ENCODE measurements at places on chromosomes 6 and 20. TPM values are rescaled to one million over a fixed set of nuclear protein-coding genes. Genes with fewer than 3 reads are reported as not detected.

DNA sequence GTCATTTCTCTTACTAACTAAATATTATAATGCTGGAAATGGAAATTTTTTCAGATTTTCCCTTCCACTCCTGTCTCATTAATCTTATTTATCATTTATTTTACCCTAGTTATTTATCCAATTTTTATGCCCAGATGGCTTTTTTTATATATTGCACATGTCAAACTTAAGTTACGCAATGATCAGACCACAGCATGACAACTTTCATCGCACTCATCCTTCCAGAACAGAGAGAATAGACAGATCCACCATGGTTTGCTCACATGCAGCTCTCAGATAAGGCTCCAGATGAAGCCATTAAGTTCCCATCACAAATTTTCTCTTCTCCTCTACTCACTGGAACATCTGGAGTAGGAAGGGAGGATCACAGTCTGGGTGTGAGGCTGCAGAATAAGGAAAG lies 48.7 kb downstream of the MAP7 start:
- no peak for DNase-seq

DNA sequence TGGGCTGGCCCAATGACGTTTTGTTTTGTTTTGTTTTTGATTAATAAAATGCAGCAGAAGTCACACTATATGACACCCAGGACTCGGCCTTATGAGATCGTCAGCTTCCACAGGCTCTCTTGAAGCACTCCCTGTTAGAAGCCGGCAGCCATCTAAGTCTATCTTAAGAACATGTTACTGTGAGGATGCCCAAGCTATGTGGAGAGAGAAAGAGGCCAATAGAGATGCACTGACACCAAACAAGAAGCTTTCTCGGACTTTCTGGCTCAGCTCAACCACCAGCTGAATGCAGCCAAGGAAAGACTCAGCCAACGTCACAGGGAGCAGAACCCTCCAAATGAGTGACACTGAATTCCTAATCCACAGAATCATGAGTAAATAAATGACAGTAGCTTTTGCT lies 14.0 kb downstream of the SGK1 start:
- no peak for DNase-seq

The COL20A1 gene
- 2.0 TPM for total RNA-seq

The PPP1R14C gene
- 18.3 TPM for total RNA-seq

GRCh38 chr6:68024570-68025269 lies 610.4 kb upstream of the ADGRB3 start:
- no peak for DNase-seq

- peak; percentile 19 for DNase-seq
These were observed 8.1 kb upstream of the TSPYL1 start for GRCh38 chr6:116287689-116288282.

- no peak for DNase-seq
These were observed 1.0 kb downstream of the FILIP1 start for GRCh38 chr6:75492386-75493153.

DNA sequence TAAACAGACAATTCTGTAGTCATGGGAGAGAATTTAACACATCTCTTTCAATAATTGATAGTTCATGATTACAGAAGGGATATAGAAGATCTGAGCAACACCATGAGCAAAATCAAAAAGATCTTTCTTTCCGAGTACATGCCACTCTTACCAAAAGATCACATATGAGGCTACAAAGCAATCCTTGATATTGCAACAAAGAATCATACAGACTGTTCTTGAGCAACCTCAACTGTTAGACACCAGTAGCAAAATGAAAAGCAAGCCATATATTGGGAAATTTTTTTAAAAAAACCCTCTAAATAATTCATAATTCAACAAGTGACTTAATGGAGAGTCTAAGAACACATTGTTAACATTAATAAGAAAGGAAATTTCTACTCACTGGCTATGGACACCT lies 3.6 kb upstream of the CD83 start:
- no peak for DNase-seq

GRCh38 chr6:87196275-87196842 lies 41.0 kb downstream of the ZNF292 start:
- no peak for DNase-seq

- DNase-seq: no peak
These were observed 182.0 kb downstream of the PHACTR1 start for GRCh38 chr6:12898603-12899002.

DNA sequence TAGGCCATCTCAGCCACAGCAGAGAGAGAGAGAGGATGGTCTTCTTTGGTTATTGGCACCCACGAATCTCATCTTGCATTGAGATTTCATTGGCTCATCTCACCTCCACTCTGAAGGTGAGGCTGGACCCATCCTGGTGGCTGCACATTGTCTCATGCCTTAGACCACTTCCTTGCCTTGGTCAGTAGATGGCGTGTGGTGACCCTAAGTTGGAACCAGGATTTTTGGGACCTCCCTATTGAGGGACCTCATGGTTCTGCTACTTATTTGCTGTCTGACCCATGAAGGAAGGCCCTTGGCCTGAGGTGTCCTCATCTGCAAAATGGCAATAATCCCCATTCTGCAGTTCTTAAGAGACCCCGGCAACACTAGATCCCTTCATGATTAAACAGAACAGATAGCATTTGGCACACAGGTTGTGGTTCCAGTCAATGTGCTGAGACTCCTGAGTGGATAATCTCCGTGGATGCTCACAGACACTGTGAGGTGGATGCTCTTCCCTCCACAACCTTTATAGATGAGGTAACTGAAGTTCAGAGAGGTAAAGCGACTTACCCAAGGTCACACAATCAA lies 21.5 kb upstream of the AAR2 start:
- no peak for DNase-seq

- no peak for DNase-seq
These were observed 21.5 kb upstream of the ARHGAP18 start for GRCh38 chr6:129731428-129731827.

DNA sequence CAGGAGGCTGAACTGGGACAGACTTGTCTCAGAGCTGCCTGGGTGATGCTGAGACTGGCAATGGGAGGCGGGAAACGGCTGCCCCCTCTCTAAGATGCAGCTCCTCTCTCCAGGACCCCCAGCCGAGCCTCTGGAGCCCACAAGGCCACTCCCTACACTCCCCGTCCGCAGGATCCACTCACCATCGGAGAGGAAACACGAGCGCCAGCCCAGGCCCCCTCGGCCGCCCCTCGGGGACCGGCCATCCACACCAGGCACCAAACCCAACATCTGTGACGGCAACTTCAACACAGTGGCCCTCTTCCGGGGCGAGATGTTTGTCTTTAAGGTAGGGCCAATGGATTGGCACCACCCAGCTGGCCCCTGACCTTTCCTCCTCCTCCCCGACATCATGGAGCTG lies 10.8 kb downstream of the MMP24OS start:
- DNase-seq: no peak

DNA sequence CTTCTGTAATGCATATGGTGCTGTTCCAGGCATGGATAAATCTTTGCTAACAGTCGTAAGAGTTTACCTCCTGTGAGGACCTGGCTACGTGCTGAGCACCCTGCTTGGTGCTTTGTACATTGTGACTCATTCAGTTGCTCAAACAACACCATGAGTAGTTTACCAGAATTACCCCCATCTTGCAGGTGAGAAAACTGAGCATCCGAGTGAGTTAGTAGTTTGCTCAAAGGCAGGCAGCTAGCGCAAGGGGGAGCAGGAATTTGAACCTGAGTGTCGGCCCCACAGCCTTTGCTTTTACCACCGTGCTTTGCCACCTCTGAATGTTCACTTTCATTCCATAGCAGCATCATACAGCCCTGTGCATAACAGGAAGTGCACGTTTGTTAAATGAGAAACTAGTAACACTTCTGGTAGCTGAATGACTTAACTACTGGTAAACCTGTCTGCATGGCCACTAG lies 121.9 kb downstream of the MTHFD1L start:
- no peak for DNase-seq

DNA sequence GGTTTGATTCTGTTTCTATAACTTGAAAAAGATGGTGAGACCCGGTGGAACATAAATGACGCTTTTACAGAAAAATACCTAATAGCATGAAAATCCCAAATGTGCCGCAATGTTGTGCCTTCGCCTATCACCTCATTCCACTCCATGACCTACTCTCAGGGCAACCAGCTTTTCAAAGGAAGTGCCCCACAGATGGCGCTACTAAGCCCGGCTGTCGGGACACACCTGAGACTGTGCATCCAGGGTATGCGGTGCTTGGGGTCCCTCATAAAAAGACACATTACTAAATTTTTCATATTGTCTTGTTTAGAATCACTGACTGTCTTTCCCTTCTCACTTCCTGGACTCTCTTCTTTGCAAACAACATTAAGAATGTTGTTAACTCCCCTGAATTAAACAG lies 145.5 kb upstream of the RPS6KA2 start:
- no peak for DNase-seq

The SNAP25 gene
- 3.5 TPM for total RNA-seq

DNA sequence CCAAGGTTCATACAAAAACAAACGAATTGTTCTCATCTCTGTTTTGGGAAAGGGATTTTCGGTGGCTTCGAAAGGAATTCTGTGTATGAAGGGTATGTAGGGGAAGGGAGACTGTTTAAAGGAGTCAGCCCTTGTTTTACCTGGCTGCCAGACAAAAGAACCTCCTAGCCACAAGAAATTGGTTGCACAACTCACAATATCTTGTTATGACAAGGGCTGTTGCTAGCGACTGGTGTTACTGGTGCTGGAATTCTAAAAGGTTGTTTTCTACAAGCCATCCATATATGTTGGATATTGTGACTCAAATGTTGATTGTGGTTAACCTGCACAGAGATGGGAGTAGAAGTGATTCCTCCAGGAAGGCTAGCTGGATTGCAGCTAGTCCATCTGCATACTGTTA lies 34.6 kb upstream of the CITED2 start:
- no peak for DNase-seq

GRCh38 chr20:17538517-17539170 lies 7.5 kb upstream of the BFSP1 start:
- DNase-seq: no peak

DNA sequence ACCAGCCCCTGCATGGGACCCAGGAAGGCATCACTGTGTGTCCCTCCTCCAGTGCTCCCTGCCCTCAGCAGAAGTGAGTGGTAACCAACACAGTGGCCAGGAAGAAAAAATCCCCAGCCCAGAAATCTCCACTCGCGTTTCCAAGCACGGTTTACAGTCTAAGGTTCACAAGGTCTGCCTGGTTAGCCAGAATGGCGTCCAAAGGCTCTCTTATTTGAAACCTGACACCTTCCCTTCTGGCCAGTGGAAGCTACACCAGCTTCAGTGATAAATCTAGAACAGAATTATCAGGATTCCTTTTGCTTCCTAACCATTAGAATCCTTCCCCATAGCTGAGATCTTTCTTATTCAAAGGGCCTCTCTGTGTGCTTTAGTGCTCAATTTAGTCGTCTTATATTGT lies 9.2 kb downstream of the LY86 start:
- DNase-seq: no peak

- DNase-seq: no peak
These were observed 142.0 kb downstream of the DLL1 start for GRCh38 chr6:170148709-170149470.

DNA sequence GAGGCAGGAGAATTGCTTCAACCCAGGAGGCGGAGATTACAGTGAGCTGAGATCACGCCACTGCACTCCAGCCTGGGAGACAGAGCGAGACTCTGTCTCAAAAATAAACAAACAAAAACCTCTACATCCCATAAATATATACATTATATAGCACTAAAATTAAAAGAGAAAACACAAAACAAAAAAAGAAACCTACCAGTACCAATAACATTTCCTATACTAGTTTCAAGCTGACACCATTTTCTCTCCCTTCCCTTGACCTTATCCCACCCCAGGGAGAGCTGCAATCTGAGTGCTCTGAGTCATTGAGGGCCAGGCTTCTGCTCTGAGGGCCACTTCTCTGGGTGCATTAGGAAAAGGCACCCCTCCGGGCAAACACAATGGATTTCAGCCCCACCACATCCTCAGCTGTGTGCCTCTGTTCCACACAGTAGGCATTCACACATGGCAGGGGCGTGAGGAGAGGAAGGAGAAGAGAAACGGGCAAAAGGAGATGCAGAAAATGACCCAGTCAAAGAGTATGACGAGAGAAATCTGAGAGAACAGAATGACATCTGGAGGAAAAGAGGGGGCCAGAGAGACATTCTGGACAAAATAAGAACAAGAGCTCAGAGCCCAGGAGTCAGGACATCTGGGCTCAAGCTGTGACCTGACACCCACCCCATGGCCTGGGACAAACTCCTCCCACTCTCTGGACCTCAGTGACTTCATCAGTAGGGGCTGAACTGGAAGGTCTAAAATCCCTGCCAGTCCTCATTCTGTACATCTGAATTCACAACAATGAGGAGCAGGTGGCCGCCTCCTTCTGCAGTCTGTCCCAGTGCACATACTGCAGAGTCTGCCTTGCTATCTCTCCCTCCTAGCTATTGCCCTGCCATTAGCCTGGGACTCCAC lies 18.2 kb downstream of the TRIM26 start:
- DNase-seq: no peak
